ENCODE measurements at places on chromosomes 5 and 9. TPM values are rescaled to one million over a fixed set of nuclear protein-coding genes. Genes with fewer than 3 reads are reported as not detected.

The RELL2 gene
- total RNA-seq: 3.5 TPM

The PFN3 gene
- total RNA-seq: not detected

The G3BP1 gene
- 138 TPM for total RNA-seq

The FBP2 gene
- total RNA-seq: not detected

The GRIA1 gene
- not detected for total RNA-seq

The TRIM7 gene
- 40.3 TPM for total RNA-seq

The TLX3 gene
- total RNA-seq: not detected

The RANBP6 gene
- total RNA-seq: 10.3 TPM

The RBM18 gene
- total RNA-seq: 21.7 TPM

The BTNL3 gene
- not detected for total RNA-seq

The EQTN gene
- total RNA-seq: 0.22 TPM

The GNA14 gene
- not detected for total RNA-seq

The TRAPPC13 gene
- 15.7 TPM for total RNA-seq

The HCN1 gene
- total RNA-seq: not detected

The TAF11L10 gene
- total RNA-seq: not detected

The NOL8 gene
- 29.7 TPM for total RNA-seq

The PHF24 gene
- 0.39 TPM for total RNA-seq

The SYNPO gene
- total RNA-seq: 26.6 TPM

The CD274 gene
- total RNA-seq: 1.4 TPM

The GKAP1 gene
- total RNA-seq: 4.4 TPM

The POU5F2 gene
- total RNA-seq: not detected

The SLC6A3 gene
- 0.87 TPM for total RNA-seq

The ADAMTSL1 gene
- total RNA-seq: 0.13 TPM

The SLC6A18 gene
- total RNA-seq: not detected

The FGFR4 gene
- total RNA-seq: 25.5 TPM

The SLCO6A1 gene
- total RNA-seq: not detected

The DIAPH1 gene
- total RNA-seq: 99.2 TPM

The PLAC8L1 gene
- total RNA-seq: not detected

The PCDHB14 gene
- total RNA-seq: 0.17 TPM

The C5 gene
- 12.4 TPM for total RNA-seq

The ENTPD2 gene
- total RNA-seq: 2.4 TPM

The LHX3 gene
- total RNA-seq: 0.08 TPM

The NMUR2 gene
- total RNA-seq: 0.09 TPM

The SVEP1 gene
- 1.4 TPM for total RNA-seq

The SEMA6A gene
- total RNA-seq: 0.10 TPM

The GDF9 gene
- 0.14 TPM for total RNA-seq

The GADD45G gene
- total RNA-seq: 0.51 TPM

The CRHBP gene
- total RNA-seq: not detected

The OR1Q1 gene
- not detected for total RNA-seq

The CHSY3 gene
- 0.17 TPM for total RNA-seq

The TMEM38B gene
- 14.3 TPM for total RNA-seq

All from A549 treated with Mapracorat at 1 μM for 4 hours (cell line).